ENCODE measurements at places on chromosomes 7 and 10.

GRCh38 chr10:44322137-44322536, 62.8 kb downstream of the CXCL12 start:
- DNase-seq, result no peak

DNA sequence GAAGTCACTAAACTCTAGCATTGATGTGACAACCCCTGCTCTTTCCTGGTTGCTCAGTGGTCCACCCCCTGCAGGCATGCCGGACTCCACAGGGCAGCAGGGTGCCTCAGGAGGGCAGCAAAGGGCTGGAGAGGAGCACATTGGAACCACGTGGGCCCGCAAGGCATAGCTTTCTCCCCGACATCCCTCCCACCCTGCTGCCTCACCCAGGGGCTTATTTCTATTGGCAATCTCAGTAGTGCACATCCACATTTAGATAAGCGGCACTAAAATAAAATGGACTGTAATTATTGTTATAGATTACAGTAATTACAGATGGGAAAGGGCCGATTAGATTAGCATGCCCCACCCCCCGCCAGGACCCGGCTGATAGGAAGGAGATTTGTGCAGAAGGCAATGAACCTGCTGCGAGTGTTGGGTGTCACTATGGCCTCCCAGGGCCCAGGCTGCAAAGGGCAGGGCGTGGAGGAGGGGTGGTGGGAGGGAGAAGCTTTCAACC, 580.1 kb downstream of the GRID1 start:
- no peak for DNase-seq

DNA sequence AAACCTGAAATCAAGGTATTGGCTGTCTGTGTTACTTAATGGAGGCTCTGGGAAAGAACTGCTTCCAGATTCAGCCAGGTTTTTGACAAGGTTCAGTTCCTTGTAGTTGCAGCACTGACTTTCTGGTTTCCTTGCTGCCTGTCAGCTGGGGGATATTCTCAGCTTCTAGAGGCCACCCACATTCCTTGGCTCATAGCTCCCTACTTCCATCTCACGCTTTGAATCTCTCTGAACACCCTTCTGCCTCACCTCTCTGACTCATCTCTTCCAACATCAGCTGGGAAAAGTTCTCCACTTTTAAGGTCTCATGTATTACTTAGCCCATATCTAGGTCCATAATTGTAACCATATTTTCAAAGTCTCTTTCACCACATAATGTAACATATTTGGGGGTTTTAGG, 22.9 kb upstream of the GPR22 start:
- DNase-seq, result no peak

DNA sequence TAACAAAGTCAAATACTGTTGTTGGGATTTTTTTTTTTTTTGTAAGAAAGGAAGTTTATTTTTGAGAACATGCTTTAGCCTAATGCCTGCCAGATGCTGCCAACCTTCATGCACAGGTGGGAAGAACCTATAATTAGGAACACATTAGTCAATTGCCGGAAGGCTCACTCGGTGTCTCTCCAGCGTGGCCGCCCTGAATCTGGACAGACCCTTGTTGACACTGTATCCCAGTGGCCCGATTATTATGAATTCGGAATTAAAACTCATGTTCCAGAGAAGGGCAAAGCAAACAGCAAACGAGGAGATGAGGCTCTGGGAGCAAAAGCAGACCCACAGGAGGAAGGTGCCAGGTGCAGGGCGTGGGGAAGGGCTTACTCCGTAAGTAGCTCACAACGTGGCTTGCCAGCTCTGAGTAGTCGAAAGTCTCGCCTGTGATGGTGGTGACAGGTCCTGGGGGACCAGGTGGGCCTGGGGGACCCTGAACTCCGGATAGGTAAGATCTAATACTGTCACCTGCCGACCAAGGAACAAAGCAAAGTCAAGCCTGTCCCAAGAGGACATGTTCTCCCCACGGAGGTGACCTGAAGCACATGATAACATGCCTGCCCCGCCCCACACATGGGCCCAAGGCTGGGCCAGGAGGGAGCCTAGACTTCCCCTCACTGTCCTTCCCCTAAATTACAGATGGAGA, 48.3 kb downstream of the COL17A1 start:
- no peak for DNase-seq

GRCh38 chr7:112511451-112512202, 30.8 kb downstream of the LSMEM1 start:
- no peak for DNase-seq

Measured in muscle of back (tissue), 13 donors.